ENCODE measurements at places on chromosomes 7 and 10. TPM values are rescaled to one million over a fixed set of nuclear protein-coding genes. Genes with fewer than 3 reads are reported as not detected.

DNA sequence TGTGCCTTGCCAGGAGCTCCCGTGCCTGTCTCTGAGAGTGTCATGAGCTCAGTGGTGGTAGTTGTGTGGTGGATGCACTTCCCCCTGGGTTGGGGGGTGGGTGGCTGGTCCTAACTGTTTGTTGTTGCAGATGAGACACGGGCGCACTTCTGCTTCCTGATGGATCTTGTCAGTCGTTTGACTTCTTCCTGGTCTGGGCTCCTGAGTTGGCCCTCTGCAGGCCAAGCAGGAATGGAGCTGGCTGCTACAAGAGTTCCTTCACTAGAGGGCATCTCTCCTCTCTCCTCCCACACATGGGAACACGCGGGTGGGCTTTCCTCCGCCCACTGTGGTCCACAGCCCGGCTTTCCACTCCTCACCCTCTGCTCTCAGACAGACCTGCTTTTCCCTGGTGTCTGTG, 82.0 kb downstream of the BMS1 start:
- DNase-seq = no peak

- no peak for DNase-seq
These were observed 15.9 kb downstream of the GSTO2 start for GRCh38 chr10:104284846-104285245.

The HMX3 gene
- polyA plus RNA-seq = not detected

The PAX4 gene
- polyA plus RNA-seq = not detected

GRCh38 chr7:47719675-47720074, 137.8 kb upstream of the TNS3 start:
- no peak for DNase-seq

Measured in heart left ventricle (tissue), 16 donors.